ENCODE measurements at places on chromosomes 2 and 18.

GRCh38 chr2:3142961-3143571, 234.6 kb downstream of the EIPR1 start:
- no peak for DNase-seq
- no peak overlapping the region for H3K4me3 ChIP-seq
- peaks cover 9% of the 10 kb centered on the region for H3K4me1 ChIP-seq
- peaks cover 4% of the 10 kb centered on the region for H3K27me3 ChIP-seq
- no peaks in the 10 kb centered on the region for H3K36me3 ChIP-seq

DNA sequence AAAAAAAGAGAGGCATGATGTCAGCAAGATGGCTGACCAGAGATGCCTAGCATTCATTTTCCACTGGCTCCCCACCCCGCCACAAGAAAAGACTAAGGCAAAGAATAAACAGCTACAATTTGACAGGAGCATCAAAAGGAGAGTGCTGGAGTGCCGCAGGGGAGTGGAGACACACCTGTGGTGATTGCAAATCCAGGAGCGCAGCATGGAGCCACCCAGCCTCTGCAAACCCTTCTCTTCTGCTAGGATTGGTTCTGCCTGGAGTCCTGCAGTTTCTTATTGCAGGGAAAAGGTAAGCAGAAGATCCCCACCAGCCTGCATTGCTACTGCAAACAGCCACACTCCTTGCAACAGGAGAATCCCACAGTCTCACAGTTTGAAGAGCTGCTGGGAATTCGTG, 26.1 kb downstream of the BOLL start:
- DNase-seq: no peak
- H3K27ac ChIP-seq: no peak overlapping the region
- H3K36me3 ChIP-seq: no peaks in the 10 kb centered on the region
- H3K4me1 ChIP-seq: no peaks in the 10 kb centered on the region
- H3K27me3 ChIP-seq: no peaks in the 10 kb centered on the region

DNA sequence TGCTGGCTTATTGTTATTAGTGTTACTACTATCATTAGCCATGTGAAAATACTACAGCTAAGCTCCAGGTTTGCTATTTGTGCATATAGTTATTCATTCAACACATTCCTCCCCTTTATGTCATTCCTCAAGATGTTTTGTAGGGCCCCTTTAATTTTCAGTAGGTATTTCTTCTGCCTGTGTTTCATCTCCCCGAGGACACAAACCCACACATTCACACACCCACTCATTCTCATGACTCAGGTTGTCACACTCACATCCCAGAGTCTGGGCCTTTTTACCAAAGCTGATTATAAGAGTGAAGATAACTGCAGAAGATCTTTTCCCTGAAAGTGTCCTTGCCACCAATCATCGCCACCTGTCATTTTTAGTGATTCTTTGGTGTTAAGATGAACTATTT, 68.6 kb upstream of the SPOPL start:
- H3K27me3 ChIP-seq: no peaks in the 10 kb centered on the region
- peaks cover 23% of the 10 kb centered on the region for H3K4me1 ChIP-seq
- H3K36me3 ChIP-seq: no peaks in the 10 kb centered on the region
- no peak overlapping the region for H3K4me3 ChIP-seq
- H3K27ac ChIP-seq: no peak overlapping the region
- DNase-seq: peak; percentile 48

DNA sequence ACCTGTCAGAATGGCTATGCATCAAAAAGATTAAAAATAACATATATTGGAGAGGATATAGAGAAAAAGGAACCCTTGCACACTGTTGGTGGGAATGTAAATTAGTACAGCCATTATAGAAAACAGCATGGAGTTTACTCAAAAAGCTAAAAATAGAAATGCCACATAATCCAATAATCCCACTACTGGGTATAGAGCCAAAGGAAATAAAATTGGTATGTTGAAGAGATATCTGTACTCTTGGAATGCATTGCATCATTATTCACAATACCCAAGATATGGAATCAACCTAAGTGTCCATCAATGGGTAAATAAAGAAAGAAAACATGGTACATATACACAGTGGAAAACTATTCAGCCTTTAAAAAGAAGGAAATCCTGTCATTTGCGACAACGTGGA, 77.2 kb downstream of the C1D start:
- DNase-seq: no peak
- no peaks in the 10 kb centered on the region for H3K27me3 ChIP-seq
- no peaks in the 10 kb centered on the region for H3K36me3 ChIP-seq
- no peak overlapping the region for H3K4me3 ChIP-seq
- no peaks in the 10 kb centered on the region for H3K4me1 ChIP-seq

DNA sequence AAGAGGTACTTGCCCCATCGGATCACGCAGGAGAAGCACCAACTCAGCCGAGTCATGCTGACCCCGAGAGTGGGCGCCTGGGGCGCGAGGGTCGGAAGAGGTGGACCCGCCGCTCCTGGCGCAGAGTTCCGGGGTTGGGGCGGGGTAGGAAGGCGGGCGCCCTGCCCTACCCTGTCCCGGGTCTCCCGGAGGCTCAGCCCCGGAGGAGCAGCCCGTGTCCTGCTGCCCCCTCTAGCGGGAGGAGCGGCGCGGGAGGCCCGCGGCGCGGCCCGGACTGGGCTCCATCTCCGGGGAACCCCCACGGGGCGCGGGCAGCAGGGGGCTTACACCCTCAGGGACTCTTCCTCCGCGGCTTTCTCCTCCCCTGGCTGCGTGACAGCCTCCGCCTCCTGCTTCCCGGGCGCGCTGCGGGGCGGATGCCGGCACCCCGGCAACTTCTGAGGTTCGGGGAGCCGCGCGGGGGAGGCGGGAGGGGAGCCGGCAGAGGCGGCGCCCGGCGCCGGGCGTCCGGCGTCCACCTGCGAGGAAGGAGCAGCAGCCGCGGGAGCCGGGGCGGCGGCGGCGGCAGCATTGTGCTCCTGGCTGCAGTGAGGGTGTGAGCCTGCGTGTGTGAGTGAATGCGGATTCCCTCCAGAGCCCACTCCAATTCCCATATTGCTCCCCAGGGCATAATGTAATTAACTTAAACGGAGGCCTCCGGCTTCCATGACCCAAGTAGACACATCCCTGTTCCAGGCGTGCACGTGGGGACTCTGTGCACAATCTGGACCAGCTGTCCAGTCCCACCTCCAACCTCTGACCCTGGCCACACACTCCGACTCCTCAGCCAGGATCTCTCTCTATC, 7.6 kb upstream of the TNS1 start:
- H3K4me3 ChIP-seq: no peak overlapping the region
- H3K4me1 ChIP-seq: no peaks in the 10 kb centered on the region
- no peaks in the 10 kb centered on the region for H3K36me3 ChIP-seq
- peaks cover 19% of the 10 kb centered on the region for H3K27me3 ChIP-seq
- no peak overlapping the region for H3K27ac ChIP-seq
- DNase-seq: peak; percentile 68

DNA sequence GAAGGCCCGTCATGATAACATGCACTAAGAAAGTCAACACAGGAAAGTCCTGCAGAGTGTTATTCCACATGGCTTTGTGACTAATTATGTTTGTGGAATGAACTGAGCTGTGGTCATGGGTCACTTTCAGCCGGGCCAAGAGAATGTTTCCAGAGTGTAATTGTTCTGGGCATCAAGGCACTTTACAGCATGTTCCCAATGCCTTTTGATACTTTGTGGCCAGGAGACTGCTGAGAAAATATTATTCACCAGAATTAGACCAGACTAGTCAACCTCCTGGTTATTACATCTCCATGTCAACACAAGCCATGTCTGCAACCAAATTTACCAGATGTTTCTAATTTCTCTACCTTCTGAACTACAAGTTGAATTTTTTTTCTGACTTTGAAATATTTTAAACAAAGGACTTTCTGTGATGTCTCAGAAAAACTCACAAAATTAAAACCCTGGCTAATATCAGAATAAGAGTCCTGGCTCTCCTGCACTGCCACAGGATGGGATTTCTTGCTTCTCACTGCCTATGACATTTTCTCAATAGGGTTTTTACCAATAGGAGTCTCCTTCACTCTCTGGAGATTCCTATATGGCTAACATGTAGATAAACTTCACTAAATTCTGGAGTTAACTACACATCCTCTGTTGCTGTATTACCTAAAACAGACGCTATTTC, 90.6 kb upstream of the WDR75 start:
- no peaks in the 10 kb centered on the region for H3K4me1 ChIP-seq
- H3K36me3 ChIP-seq: no peaks in the 10 kb centered on the region
- H3K27me3 ChIP-seq: no peaks in the 10 kb centered on the region
- H3K27ac ChIP-seq: no peak overlapping the region
- DNase-seq: no peak

DNA sequence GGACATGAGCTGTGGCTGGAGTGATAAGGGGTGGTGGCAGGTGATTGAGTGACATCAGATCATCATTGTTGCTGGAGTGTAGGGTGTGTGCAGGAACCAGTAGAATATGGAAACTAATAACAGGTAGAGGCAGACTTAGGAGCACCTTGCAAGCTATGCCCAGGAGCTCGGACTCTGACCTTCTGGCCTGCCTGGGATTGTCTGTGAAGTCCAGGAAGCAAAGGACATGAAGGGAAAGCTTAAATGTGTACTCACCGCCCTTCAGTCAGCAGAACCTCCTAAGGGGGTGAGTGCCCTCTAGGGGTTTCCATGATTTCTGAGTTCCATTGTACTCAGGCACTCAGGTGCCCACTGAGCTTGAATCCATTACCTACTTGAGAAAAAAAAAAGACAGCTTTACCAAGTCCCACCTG, 104.2 kb downstream of the CRIM1 start:
- no peak overlapping the region for H3K4me3 ChIP-seq
- peaks cover 9% of the 10 kb centered on the region for H3K27me3 ChIP-seq
- no peak overlapping the region for H3K27ac ChIP-seq

DNA sequence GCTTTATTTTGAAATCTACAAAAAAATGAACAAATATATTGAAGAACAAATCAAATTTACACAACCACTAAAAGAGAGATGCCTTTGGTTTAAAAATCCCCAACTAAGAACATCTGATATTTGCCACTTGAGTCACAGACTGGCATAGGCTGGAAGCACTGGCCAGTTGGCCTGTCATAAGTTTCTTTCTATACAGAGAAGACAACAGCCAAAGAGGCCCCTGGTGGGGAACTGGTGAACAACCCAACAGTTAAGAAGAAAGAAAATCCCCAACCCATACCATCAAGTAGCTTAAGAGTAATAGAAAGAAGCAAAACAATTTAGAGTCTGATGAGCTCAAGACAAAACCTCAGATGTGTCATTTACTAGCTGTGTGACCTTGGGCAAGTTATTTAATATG, 45.5 kb downstream of the OSR1 start:
- DNase-seq: no peak
- no peaks in the 10 kb centered on the region for H3K36me3 ChIP-seq
- H3K27me3 ChIP-seq: no peaks in the 10 kb centered on the region
- H3K4me3 ChIP-seq: no peak overlapping the region
- no peaks in the 10 kb centered on the region for H3K4me1 ChIP-seq
- H3K27ac ChIP-seq: no peak overlapping the region
